ENCODE measurements at places on chromosomes 2 and 18.

GRCh38 chr2:241094172-241094571 is 7.9 kb downstream of the MTERF4 start:
- no peak for DNase-seq

- no peak for DNase-seq
Measured at GRCh38 chr2:195649629-195650190, 7.3 kb upstream of the SLC39A10 start.

DNA sequence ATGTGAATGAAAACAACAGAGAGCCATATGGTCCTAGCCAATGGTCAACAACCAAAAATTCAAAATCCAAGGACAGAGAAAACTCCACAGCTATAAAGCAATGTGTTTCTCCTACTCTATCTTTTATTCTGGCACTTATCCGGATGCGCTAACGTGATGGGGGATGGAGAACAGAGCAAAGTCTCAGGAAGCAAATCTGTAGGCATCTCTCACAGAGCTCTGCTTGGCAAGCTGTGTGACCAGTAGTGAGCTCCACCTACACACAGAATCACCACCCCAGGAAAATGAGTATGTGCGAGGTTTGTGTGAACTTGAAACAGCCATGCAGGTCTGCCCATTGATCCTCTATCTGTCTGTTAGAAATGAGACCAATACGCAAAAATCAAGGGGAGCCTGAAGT is 584.3 kb downstream of the BCL11A start:
- DNase-seq: no peak

GRCh38 chr2:188964976-188965546 is 9.1 kb upstream of the COL3A1 start:
- DNase-seq: no peak

DNA sequence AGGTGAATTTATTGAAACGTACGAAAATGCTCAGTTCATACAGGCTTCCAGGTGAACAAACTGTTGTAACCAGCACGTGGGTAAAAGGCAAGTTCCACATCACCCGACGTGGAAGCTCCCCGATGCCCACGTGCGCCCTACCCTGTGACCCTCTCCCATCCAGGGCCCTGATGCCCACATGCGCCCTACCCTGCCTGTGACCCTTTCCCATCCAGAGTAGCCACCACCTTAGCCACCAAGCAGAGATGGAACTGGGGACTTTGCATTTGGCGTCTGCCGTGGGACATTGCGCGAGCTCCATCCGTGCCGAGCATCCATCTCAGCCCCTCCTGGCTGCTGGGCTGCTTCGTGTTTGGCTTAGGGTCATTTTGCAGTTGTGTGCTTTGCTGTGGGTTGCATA is 37.5 kb downstream of the ANO7 start:
- no peak for DNase-seq

- no peak for DNase-seq
Measured at GRCh38 chr2:231717281-231718171, 9.2 kb downstream of the PTMA start.

GRCh38 chr2:20444993-20445910 is 1.6 kb upstream of the RHOB start:
- DNase-seq: no peak

- no peak for DNase-seq
Measured at GRCh38 chr2:191797942-191798876, 48.7 kb downstream of the CAVIN2 start.

DNA sequence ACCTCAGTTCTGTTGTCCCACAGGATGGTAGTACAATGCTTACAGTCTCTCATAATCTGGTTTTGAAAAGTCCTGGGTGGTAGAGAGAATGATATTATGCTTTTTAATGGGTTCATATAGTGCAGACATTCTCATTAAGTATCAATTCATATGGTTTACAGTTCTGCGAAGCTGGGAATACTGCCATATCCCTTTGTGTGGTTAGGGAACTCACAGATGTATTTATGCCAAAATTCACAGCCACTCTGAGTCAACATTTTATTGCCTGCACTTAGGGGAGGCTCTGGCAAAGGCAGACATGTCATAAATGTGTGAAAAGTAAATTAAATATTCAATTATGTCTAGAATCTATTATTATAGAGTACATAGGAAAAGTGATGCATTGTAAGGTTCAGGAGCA is 808.2 kb downstream of the SUCLG1 start:
- no peak for DNase-seq

- DNase-seq: no peak
Measured at GRCh38 chr18:22221350-22221749, 52.0 kb downstream of the GATA6 start.

DNA sequence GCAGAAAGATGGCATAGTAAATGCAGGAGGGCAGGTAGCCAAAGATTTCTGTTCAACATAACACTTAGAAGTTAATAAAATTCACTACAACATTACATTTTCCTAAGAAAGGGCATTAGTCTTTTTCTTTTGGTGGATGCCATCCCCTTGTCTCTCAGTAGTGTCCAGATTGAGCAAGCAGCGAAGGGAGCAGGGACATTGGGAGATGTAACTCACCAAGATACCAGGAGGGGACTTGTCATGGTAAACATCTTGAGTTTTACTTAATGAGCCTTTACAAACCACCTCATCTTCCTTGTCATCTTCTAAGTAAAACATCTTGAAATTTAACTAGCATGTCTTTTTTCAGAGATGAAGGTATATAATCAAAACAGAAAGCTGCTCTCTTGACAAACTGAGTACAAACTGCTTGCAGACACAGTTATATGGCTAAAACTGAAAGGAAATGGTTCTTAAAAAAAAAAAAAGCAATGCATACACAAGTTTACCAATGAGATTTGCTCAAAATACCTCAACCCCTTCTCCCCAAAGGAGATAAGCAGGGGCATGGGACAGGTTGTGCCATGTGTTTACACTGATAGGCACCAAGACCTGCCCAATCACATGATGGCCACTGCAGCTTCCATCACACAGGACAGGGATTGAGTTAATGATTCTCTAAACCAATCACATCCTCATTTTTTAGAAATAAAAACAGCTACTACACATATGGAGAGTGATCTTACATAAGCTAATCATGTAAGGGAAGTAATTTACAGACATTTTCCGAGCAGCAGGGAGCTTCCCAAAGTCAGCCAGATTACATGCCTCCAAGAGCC is 30.3 kb downstream of the LPIN2 start:
- DNase-seq: no peak

DNA sequence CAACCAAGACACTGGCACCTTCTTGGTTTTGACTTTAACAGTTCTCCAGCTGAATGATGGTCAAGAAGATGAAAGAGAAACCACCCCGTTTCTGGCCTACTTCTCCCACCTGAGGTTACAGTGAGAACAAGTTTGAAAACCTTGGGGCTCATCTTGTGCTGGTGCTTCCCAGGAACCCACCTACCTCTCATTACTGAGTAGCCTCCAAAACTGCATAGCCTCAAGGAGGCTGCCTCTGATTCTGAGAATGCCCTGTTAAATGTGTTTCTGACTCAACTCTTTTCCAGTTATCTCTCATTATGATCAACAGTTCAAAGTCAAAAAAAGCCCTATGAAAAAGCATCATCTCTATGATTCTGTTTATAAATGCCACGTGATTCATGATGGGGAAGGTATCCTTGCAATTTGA is 121.9 kb downstream of the CACNB4 start:
- DNase-seq: no peak

DNA sequence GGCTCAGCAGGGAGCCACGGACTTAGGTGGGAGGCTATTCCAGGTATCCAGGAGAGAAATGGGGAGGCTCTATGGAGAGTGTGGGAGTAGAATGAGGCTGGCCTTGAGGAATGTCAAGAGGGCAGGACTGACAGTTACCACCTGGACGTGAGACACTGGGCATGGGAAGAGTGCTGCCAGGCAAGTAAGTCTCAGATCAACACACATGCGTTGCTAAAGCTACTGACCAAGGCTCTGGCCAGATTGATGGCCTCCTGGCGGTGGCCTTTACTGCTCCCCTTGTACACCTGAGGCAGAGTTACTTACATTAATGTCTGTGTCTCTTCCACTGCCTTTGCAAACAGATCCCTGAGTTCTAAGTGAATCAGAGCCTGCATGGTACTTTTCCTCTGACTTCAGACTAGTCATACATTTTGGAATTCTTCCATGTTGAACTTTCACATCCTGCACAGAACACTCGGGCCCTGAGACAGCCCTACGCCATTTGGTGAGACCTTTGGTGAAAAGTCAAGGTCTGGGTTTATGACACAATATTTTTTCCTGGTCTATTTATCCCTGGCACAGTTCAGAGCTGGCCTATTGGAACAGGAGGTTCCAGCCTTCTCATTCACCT is 398.8 kb upstream of the TRIB2 start:
- DNase-seq: no peak

DNA sequence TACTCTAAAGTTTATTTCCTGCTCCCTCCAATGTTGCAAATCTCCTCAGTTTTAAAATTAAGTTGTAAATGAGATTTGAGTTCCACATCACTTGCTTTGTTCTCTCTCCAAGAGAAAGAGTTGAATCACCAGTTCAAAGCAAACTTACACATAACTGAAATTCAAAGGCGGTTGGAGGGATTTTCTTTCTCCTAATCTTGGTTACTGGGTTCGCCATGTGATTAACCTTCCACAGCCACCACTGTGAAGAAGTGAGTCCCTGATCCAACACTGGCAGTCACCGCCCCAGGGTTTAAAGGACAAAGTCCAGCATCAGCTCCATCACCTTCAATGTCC is 247.1 kb downstream of the MYCN start:
- no peak for DNase-seq

DNA sequence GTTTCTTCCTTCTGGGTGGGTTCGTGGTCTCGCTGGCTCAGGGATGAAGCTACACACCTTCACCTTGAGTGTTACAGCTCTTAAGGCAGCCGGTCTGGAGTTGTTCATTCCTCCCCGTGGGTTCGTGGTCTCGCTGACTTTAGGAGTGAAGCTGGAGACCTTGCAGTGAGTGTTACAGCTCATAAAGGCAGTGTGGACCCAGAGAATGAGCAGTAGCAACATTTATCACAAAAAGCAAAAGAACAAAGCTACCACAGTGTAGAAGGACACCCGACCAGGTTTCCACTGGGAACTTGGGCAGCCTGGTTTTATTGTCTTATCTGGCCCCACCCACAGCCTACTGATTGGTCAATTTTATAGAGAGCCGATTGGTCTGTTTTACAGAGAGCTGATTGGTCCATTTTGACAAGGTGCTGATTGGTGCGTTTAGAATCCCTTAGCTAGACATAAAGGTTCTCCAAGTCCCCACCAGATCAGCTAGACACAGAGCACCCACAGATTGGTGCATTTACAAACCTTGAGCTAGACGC is 20.1 kb upstream of the ROCK1 start:
- DNase-seq: no peak

DNA sequence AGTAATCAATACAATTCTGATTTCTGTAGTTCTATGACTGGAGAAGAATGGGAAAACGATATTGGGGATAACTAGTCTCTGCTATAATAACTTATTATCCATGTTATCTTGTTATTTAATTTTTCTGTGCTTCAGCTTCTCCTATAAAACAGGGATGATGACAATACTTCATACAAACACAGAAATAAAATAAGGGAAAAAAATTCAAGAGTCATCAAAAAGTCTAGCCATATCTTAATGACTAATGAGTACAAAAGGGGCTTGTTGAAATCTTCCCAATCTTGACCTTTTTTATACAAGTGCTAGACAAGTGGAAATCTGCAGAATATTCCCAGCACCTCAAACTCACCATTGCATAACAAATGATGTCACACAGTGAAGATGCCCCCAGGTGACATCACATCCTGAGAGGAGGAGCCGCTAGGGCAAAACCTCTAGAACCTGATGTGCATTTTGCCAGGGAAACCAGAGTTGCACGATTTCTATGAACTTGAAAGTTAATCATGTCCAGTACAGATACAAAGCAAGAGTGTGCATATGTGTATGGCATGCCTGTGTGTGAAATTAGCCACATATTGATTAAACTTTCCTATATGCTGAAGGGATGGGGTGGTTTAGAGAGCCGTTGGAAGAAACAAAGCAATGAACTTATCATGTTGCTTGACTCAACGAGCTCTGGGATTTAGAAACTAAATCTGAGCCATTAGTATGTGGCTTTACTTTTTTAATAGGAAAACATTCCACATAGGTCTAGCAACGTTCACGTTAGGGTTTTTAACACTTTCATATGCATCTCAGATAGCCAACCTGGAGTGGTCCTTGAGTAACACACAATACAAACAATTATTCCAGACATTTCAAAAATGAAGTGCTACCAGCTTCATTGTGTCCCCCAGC is 278.9 kb downstream of the SLC4A3 start:
- DNase-seq: no peak

- DNase-seq: no peak
Measured at GRCh38 chr18:12113999-12114646, 20.5 kb downstream of the ANKRD62 start.

DNA sequence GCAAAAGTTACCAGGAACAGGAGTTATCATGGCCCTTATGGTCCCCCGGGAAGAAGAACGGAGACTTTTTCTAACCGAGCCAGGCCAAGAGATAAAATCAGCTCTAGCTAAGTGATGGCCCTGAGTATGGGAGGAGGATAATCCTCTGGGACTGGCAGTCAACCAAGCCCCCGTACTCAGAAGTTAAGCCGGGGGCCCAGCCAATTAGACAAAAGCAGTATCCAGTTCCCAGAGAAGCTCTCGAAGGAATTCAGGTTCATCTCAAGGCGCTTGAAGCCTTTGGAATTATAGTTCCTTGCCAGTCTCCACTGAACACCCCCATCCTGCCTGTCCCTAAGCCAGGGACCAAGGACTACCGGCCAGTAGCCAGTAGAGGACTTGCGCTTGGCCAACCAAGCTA is 365.3 kb upstream of the TCF4 start:
- DNase-seq: no peak

GRCh38 chr2:96809951-96810782 is 5.9 kb upstream of the CNNM3 start:
- no peak for DNase-seq

DNA sequence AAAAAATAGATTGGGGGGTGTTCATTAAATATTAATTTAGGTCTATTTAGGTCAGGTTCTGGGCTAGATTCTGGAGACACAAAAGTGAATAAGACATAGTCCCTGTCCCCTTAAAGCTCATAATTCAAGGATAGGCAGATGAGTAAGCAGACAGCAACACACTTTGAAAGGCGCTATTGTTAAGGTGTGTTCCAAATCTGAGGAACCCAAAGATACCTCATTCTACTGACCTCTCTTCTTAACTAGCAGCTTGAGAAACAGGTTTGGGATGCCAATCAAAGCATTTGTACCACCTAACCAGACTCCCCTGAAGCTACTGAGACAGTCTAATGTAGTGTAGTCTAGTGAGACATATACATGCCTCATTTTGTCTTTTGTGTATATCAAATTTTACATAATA is 34.8 kb downstream of the SEMA4F start:
- DNase-seq: no peak

DNA sequence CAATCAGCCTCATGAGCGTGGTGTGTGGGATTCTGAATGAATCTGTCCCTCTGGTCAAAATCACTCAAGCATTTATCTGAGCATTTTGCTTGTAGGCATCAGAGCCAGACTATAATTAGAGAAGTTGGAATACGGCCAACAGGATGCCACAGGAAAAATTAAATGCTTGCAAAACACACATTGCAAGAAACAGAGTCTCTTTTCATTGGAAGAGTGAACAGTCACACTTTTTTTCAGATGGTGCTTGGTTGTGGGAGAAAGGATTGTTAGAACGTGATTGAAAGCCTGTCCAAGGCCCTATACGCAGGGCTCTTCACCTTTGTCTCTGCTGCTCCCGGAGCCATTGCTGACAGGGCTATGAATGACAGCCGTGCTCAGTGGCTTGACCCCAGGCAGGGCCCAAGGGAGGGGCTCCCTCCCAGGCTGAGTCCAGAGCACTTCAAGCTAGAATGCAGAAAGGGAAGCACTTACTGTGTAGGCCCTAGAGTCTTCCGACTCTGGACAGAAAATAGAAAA is 59.8 kb downstream of the SNTG2 start:
- no peak for DNase-seq
